Activated CD8-positive, alpha-beta memory T cell treated with anti-CD3 and anti-CD28 coated beads, Interleukin-2, amount 10 ng/mL, durations not matched to agents 7 days and 5 days (primary cell): ENCODE measurements at places on chromosomes 2 and 18. TPM values are rescaled to one million over a fixed set of nuclear protein-coding genes. Genes with fewer than 3 reads are reported as not detected.

DNA sequence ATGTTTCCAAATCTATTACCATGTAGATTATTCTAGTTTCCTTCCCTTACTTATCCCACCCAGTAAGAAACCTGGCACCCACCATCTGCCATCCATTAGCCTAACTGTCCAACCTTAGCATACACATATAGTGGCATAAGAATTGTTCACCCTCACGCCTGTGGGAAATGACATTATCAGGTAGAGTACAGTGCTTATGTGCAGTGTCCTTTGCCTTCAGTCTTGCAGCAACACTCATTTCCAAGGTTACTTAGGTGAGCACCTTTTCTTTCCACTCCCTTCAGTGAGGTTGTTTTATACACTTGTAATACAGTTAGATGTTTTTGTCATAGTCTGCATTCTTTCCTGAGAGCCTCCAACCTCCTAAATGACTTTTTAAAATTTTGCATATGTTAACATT, 18.1 kb downstream of the AQP12B start:
- H3K27ac ChIP-seq = no peak overlapping the region
- H3K4me1 ChIP-seq = no peaks in the 10 kb centered on the region
- H3K36me3 ChIP-seq = peaks cover 6% of the 10 kb centered on the region
- peaks cover 59% of the 10 kb centered on the region for H3K27me3 ChIP-seq

DNA sequence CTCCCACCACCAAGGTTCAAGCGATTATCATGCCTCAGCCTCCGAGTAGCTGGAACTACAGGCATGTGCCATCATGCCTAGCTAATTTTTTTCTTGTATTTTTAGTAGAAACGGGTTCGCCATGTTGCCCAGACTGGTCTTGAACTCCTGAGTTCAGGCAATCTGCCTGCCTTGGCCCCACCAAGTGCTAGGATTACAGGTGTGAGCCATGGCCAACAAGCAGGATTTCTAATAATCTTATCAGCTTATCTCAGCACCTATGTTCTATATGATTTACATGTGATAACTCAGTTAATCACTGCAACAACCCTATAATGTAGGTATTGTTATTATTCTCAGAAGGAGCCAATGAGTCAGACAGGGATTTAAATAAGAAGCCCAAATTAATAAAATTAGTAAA, 80.3 kb downstream of the GORASP2 start:
- peaks cover 42% of the 10 kb centered on the region for H3K36me3 ChIP-seq
- no peak overlapping the region for H3K27ac ChIP-seq
- no peak overlapping the region for H3K4me3 ChIP-seq
- DNase-seq = no peak

- no peak for DNase-seq
- no peaks in the 10 kb centered on the region for H3K36me3 ChIP-seq
- peaks cover 23% of the 10 kb centered on the region for H3K27me3 ChIP-seq
- no peak overlapping the region for H3K4me3 ChIP-seq
- H3K27ac ChIP-seq = no peak overlapping the region
These were observed 9.2 kb upstream of the PAIP2B start for GRCh38 chr2:71235930-71236587.

DNA sequence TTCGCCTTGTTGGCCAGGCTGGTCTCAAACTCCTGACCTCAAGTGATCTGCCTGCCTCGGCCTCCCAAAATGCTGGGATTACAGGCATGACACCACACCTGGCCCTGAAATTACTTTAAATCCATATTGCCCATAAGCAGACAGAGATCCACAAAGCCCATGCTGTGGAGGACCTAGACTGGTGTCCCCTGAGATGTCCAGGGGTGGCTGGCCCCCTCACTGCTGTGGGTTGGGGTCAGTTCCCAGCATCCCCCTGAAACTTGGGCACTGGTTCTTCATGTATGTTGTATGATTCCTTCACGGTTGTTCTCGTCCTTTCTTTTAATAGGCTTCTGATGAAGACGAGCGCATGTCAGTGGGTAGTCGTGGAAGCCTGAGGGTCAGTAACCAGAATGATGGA, 78.1 kb upstream of the RBM44 start:
- no peak for DNase-seq
- H3K36me3 ChIP-seq = peaks cover 27% of the 10 kb centered on the region
- no peak overlapping the region for H3K4me3 ChIP-seq
- H3K4me1 ChIP-seq = peaks cover 25% of the 10 kb centered on the region

Gene ACVR2A
- total RNA-seq = 1.6 TPM

GRCh38 chr2:38274286-38275276, 102.5 kb downstream of the ATL2 start:
- no peak overlapping the region for H3K27ac ChIP-seq
- no peak overlapping the region for H3K4me3 ChIP-seq
- peaks cover 2% of the 10 kb centered on the region for H3K27me3 ChIP-seq

Gene RFX8
- total RNA-seq = 1.0 TPM

GRCh38 chr2:99756059-99756458, 266.2 kb upstream of the REV1 start:
- H3K27ac ChIP-seq = no peak overlapping the region
- no peaks in the 10 kb centered on the region for H3K36me3 ChIP-seq
- no peaks in the 10 kb centered on the region for H3K4me1 ChIP-seq
- DNase-seq = no peak

GRCh38 chr2:185181901-185182300, 556.7 kb upstream of the FSIP2 start:
- H3K4me3 ChIP-seq = no peak overlapping the region
- H3K4me1 ChIP-seq = no peaks in the 10 kb centered on the region
- H3K27ac ChIP-seq = no peak overlapping the region
- no peaks in the 10 kb centered on the region for H3K27me3 ChIP-seq
- no peak for DNase-seq

Gene TGFA
- not detected for total RNA-seq

DNA sequence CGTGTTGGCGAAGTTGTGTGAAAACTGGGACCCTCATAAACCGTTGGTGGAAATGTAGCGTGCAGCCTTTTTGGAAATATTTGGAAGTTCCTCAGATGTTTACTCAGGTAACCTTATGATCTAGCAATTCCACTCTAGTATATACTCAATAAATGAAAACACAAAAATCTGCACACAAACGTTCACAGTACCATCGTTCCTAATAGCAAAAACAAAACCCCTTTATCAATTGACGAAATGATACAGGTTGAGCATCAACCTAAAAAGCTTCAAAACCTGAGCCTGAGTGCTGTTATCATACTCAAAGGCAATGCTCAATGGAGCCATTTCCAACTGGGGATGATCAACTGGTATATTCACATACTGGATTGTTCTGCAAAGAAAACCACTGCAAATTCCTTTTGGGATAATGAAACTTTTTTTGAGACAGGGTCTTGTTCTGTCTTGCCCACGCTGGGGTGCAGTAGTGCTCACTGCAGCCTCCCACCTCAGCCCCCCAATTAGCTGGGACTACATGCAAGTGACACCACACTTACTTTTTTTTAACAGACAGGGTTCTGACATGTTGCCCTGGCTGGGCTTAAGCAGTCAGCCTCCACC, 777 bp upstream of the C18orf32 start:
- H3K27ac ChIP-seq = peak overlapping the region; percentile 95
- DNase-seq = no peak
- peaks cover 59% of the 10 kb centered on the region for H3K4me1 ChIP-seq
- no peaks in the 10 kb centered on the region for H3K27me3 ChIP-seq
- peaks cover 64% of the 10 kb centered on the region for H3K36me3 ChIP-seq

DNA sequence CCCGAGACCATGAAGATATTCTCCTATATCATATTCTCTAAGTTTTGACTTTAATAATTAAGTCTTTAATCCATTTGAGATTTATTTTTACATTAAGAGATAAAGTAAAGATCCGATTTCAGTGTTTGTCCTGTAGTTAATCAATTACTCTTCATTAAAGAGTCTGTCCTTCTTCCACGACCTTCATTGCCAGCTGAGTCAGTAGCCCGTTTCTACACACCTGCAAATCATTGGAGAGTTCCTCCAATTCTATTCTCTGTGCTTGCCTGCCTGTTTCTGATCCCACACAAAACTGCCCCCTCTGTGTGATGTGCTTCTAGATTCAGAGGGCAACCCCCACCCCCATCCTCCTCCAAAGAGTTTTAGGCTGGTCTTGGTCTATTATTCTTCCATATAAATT, 119.2 kb downstream of the KCNF1 start:
- no peak for DNase-seq
- no peaks in the 10 kb centered on the region for H3K36me3 ChIP-seq
- no peak overlapping the region for H3K27ac ChIP-seq
- H3K4me1 ChIP-seq = no peaks in the 10 kb centered on the region
- no peak overlapping the region for H3K4me3 ChIP-seq

GRCh38 chr18:74351354-74351753, 35.7 kb downstream of the C18orf63 start:
- no peak for DNase-seq
- peaks cover 14% of the 10 kb centered on the region for H3K4me1 ChIP-seq
- no peaks in the 10 kb centered on the region for H3K36me3 ChIP-seq
- no peak overlapping the region for H3K4me3 ChIP-seq
- no peak overlapping the region for H3K27ac ChIP-seq

DNA sequence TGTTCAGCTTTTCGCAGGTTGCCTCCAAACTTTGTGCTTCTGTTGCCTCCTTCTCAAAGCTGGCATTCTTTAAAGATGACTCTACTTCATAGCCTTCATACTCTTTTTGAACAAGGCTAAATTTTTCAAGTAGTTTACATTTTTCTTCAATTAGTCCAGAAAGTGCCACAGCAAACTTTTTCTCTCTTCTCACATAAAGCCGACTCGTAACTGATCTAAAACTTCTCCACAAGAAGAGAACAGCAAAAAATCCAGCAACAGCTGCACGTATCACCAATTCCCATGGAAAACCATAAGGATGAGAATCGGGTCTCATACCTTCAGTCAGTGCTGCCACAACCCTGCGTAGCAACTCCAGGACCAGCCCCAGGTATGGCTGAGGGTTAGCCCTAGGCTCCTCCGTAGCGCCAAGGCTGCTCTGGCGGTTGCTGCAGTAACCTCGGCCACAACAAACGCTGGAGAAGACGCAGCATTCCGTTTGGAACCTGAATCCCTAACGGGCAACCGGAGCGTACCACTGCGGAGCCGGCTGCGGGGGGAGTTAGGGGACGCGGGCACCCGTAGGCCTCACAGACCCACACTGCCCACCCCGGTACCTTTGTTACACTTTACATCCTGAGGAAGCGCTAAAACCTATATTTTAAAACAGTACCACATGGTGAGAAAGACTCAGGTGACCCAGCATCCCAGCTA, at the start of gene CTAGE1:
Gene CTAGE1 (minus strand): TSS at position 420 of the 693 bp plus-strand sequence. CDS start 104 bp downstream, at position 316.
- H3K27ac ChIP-seq = no peak within 1 kb of the TSS
- H3K27me3 ChIP-seq = no peaks in the 10 kb centered on the region
- H3K36me3 ChIP-seq = no peaks in the 10 kb centered on the region
- no peak for DNase-seq

Gene CAPN14
- 0.33 TPM for total RNA-seq

DNA sequence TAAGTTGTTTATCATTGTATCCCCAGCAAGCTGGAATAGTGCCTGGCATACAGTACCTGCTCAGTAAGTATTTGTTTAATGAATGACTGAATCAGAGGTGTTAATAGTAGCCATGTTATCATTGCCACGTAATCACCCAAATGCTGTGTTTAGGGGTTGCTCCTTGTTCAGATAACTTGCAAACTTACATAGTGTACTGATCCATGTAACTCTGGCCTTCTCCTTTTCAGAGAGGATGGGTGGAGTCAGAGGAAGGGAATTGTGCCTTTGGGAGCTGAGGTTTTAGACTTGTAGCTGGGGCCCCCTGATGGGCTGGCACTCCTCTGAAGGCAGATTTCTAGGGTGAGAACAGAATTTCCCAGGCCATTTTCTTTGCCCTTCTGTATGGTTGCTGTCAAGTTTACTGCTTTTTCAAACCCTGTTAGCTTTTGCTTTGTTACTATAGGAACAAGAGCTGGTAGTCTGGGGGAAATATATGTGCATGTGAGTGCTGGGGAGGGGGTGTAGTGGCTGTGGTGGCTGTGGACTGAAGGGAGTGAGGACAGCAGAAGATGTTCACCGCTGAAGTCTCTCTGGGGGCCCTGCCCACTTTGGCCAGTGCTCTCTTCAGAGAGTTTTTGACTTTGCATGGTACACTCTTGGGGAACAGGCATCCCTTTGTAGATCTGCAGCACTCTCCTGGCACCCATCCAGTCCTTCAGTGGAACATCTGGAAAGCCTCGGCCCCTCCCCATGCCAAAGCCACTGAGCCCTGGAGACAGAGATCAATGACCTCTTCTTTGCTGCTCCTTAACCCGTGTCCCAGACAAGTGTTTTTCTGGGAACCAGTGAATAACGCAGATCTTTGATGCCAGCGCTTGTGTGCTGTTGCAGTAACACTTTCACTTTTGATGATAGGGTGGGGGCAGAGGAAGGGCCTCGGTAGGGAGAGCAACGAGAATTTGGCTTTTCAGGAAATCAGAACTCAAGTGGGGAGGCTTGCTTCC, 209.0 kb downstream of the PRKCE start:
- H3K27me3 ChIP-seq = no peaks in the 10 kb centered on the region
- peak overlapping the region; percentile 69 for H3K4me3 ChIP-seq
- DNase-seq = peak; percentile 54
- H3K27ac ChIP-seq = peak overlapping the region; percentile 87

DNA sequence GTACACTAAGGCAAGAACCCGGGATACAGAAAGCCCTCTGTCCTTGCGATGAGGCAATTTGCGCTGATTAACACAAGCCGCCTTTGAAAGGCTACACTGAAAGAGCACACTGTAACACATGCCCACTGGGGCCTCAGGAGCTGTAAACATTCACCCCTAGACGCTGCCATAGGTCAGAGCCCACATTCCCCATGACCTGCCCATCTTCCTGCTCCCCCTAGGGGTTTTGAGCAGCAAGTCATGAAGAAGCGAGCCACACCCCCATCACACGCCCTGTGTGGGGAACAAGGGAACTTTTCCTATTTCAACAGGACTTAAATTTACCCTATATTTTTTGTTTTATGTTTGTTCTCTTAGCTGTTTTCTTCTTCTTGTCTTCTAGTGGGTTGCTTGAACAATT, 47.8 kb upstream of the SLC4A10 start:
- H3K36me3 ChIP-seq = no peaks in the 10 kb centered on the region
- no peak for DNase-seq
- no peak overlapping the region for H3K4me3 ChIP-seq
- H3K27ac ChIP-seq = no peak overlapping the region
- peaks cover 4% of the 10 kb centered on the region for H3K4me1 ChIP-seq
- H3K27me3 ChIP-seq = peaks cover 7% of the 10 kb centered on the region

DNA sequence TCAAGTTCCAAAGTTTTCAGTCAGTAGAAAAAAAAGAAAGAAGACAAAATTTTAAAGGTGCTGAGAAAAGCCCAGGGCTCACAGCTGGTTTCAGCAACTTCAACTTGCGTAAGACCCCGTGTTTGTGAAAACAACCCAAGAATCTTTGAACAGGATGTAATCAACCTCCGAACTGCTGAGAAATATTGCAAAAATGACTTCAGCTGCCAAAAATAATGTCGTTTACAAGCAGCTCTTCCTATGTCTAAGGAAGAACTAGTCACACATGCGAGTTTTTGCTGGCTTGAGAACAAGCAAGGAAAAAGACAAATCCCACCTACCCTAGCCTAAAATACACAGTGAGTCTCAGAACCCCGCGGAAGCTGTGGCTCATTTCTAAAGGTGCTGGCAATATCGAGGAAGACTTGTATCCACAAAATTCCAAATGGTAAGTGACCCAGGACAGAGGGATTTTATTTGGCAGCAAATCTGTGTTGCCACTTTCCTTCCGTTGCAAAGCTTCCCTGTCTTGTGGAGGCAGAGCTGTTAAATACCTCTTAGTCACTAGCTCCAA, 59.8 kb upstream of the SLC8A1 start:
- no peak for DNase-seq
- H3K4me1 ChIP-seq = no peaks in the 10 kb centered on the region
- no peak overlapping the region for H3K27ac ChIP-seq
- no peaks in the 10 kb centered on the region for H3K36me3 ChIP-seq

GRCh38 chr2:220985561-220985960, 586.5 kb downstream of the EPHA4 start:
- peaks cover 3% of the 10 kb centered on the region for H3K27me3 ChIP-seq
- DNase-seq = no peak
- no peaks in the 10 kb centered on the region for H3K36me3 ChIP-seq
- no peak overlapping the region for H3K27ac ChIP-seq
